ENCODE measurements at places on chromosomes 2 and 18.
A peak's percentile ranks its signal among the peaks of the same experiment; 100 is the strongest.

GRCh38 chr2:189505492-189505891 is 64.2 kb downstream of the WDR75 start:
- DNase-seq: no peak

DNA sequence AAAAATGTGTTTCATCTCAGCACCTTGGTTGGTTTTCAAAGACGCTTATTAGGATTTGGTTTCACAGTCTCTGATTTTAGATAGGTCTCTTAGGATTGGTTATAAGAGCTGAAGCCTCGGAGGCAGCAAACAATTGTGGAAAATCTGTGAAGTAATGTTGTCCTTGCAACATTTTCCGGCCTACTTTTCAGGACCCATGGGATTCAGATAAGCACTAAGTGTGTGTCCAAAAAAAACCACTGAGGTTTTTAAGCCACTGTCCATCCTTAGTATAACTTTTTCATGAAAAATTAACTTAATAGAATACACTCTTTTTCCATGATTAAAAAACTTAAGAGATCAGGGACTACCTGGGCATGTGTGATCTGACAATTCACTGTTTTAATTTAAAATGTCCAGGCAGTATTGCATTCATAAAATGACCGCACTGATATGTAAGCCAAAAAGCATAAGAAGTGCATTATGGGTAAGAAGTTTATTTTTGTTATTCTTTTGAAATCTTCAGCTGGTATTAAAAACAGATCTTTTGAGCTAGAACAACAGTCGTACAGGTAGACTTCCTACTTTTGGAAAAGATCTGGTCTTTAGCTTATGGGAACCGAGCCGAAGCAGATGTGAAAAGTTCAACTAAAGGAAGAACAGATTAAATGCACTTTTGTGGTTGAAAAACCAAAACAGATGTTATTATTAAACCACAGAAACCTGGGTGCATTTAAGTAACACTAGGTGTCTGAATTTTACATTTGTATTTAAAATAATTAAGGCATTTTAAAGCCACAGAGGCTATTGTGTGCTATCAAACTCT is 479.4 kb upstream of the ZEB2 start:
- peak; percentile 42 for DNase-seq

GRCh38 chr2:177484180-177484795 is 91.7 kb downstream of the AGPS start:
- no peak for DNase-seq

GRCh38 chr2:239928391-239929350 is 96.5 kb downstream of the NDUFA10 start:
- no peak for DNase-seq

DNA sequence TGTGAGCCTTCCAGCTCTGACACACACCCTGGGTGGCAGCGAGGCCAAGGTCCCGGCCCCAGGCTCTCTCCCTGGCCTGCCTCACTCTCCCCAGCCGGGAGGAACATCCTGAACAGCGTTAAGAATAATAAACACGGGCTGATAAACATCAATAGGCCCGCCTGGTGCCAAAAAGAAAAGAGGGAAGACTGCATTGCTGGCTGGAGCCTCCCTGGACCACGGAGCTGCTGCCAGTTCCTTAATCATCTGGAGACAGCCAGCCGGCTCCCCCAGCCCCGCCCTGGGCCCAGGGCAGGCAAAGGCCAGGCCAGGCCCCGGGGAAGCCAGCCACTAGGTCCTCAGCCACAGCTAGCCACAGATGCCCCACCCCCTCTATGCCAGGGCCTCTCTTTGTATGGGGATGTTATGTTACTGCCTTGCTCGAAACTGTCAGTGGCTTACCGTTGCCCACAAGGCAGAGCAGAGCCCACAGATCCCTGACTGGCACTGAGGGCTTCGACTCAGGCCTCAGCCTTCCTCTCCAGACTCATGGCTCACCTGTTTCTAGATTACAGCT is 293.7 kb downstream of the DYSF start:
- DNase-seq: no peak

DNA sequence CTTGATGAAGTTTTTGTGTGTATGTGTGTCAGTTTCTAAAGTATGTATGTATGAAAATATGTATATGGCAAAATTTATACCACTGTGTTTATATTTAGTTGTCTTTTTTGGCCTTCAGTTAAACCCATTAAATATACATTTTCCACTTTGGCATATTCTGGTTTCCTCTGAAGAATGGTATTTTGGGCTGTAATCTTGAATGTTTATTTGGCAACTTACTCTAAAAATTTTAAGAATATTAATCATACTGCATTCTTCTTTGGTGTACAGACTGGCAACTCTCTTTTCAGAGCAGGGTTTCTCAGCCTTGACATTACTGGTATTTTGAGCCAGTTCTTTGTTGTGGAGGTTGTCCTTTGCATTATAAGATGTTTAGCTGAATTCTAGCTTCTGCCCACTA is 27.9 kb upstream of the CCBE1 start:
- DNase-seq: no peak

- DNase-seq: no peak
Measured at GRCh38 chr2:229821316-229821715, 100.5 kb downstream of the TRIP12 start.

DNA sequence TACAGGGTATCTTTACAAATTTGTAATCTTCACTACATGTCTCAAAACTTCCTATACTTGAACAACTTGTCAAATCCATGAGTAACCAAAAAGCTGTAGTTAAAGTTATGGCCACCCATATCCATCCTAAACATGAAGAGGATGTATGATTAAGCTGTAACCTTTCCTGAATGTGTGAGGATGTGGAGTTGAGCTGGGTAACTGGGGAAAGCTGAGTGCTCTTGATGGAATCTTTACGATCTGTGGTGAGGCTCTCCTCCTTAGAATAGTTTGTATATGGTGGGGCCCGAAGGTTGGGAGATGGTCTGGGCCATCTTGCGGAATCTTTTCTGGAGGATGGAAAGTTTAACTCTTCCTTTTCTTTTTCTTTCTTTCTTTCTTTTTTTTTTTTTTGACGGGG is 29.4 kb downstream of the DPP4 start:
- DNase-seq: no peak

- DNase-seq: peak; percentile 35
Measured at GRCh38 chr2:215796140-215796855, 217.1 kb downstream of the MREG start.

DNA sequence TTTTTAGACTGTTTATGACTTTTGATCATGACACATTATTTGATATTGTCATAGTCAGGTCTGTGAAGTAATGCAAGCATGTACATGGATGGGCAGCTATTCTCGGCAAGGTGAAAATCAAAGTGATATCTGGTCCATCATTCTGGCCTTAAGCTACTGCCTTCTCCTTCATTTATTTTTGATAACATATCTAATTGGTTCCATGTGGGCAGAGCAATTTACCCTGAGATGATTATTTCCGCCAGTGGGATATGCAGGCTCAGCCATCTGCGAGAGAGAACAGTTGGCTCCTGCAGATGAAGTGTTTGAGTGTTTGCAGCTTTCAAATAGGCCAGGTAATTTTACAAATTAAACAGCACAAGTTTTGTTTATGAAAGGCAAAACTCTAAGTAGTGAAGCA is 116.4 kb downstream of the LYPD6 start:
- no peak for DNase-seq

DNA sequence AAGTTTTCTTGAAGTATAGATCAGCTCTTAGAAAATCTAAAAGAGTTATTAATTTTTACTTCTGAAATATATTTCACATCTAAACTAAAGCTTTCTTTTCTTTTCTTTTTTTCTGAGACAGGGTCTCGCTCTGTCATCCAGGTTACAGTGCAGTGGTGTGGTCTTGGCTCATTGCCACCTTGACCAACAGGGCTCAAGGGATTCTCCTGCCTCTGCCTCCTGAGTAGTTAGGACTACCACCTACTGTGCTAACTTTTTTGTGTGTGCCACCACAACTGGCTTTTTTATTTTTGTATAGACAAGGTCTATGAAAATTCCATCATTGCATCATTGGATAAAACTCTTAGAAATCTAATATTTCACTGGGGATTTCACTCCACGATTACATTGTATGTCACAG is 10.0 kb upstream of the ALPG start:
- DNase-seq: no peak

DNA sequence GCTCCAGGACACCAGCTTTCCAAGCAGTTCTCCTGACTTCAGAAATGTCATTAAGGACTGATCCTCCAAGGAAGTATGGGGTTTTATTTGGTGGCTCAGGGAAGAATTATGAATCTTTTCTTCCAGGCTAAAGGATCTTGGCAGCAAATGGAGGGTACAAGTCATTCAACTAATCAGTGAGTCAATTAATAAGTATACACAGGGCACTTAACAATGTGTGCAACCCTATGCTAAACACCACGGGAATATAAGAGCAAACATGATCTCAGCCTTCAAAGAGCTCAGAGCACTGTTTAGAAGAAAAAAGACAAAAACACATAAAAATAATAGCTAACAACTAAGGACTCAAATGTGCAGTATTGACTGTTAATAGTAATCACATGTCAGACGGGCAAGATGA is 234.5 kb downstream of the SETBP1 start:
- DNase-seq: no peak

- no peak for DNase-seq
Measured at GRCh38 chr18:36568487-36568886, 260.3 kb downstream of the TPGS2 start.

- no peak for DNase-seq
Measured at GRCh38 chr18:3442919-3443318, 7.1 kb upstream of the TGIF1 start.

DNA sequence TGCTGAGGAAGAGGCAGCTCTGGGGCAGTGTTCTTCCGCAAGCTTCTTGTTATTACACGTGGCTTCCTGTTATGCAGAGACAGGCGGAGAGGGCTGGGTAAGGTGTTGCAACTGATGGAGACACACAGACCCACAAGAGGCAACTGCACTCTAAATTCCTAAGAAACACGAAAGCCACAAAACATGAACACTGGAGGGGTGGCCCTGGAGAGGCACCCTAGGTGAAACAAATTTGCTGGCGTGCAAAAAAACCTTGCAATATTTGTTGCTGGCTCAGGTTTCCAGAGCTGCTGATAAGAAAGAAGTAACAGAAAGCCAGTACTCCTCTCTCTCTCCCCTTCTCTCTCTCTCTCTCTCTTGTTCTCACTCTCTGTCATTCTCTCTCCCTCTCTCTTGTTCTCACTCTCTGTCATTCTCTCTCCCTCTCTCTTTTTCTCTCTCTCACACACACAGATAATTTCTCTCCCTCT is 31.8 kb downstream of the ARHGAP25 start:
- DNase-seq: peak; percentile 17

- no peak for DNase-seq
Measured at GRCh38 chr18:57299931-57300330, 52.4 kb upstream of the ST8SIA3 start.

DNA sequence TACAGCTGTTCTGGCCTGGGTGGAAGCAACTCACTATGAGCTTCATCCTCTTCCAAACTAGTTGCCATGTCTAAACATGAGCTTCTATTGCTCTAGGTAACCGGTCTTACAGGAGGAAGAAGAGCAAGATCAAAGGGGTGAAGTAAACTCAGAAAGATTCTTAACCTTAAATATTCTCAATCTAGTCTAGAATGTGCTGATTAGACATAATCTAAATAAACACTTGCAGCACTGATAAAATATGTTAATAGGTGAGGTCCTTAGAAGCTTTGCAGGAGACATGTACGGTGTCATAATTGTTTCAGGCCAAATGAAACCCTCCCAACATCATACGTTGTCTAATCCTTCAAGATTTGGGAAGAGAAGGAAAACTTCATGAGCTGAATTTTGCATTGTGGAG is 431.6 kb upstream of the FSHR start:
- DNase-seq: no peak

- no peak for DNase-seq
Measured at GRCh38 chr2:1674276-1674675, 70.0 kb downstream of the PXDN start.

GRCh38 chr2:197876524-197876923 is 72.1 kb downstream of the PLCL1 start:
- no peak for DNase-seq

DNA sequence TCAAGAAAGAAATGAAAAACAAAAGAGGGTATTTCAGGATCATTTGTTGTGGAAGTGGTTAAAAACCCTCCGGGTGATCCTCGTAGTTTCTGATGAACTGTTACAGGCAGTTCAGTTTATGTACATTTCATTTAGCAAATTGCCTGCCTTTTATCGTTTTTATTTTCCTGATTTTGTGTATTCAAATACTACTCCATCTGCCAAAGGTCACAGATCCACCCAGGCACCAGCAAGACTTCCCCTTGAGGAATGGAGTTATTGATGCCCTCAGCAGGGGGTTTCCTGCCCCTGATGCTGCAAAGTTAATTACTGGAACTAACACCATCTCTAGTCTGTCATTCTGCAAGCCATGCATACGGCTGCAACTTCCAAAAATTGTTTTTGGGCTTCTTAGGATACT is 641.9 kb downstream of the SLC4A3 start:
- no peak for DNase-seq

DNA sequence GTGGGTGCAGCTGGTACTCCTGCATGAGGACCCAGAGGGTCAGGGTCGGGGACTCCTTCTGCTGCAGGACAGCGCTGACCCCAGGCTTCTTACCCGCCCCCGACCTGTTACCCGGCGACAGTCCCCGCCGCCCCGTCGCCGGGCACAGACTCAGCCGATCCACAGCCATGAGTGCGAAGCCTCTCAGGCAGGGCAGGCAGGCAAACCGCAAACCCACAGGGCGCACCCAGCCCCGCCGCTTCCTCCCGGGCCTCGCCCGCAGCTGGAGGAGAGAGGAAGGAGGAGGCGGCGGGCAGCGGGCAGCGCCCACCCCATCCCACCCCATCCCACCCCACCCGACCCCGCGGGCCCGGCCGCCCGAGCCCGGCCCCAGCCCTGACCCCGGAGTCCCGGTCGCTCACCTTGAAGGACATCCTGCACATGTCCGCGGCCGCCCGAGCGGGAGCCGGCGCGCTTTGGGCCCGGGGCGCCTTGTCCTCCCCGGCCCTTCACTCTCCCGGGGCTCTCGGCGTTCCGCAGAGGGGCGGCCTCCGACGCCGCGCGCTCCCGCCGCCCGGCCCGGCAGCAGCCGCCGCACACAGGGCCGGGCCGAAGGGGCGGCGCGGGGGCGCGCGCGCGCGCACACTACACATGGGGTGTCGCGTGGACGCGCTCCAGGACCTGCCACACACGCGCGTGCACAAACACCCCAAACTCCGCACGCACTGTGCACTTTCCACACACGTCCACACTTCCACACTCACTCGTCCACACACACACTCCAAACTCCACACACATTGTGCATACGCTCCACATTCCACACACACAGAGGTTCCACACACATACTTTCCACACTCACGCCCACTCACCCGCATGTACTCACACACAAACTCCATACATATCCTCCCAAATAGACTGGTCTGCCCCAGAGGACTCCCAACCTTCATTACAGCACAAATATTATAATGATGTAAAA is at the start of gene ANKRD29:
TSS of gene ANKRD29 (minus strand) at position 603 of the 955 bp plus-strand sequence. CDS start at position 422, 181 bp downstream.
- DNase-seq: peak; percentile 35

DNA sequence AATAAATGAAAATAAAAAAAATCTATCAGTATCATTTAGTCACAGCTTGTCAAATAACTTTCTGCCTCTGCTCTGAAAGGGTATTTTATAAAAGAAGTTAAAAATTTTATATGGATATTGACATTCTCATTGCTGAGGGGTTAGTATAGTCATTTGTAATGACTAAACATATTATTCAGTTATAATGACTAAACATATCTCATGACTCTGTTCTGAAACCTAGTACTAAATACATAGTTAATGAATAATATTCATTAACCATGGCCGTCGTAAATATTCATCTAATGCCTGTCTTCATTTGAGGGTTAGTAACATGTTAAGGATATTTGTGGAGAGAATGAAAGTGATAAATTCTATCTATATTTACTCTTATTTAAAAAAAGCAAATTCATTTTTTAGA is 69.1 kb upstream of the MAP4K3 start:
- no peak for DNase-seq

GRCh38 chr2:105849431-105850179 is 104.9 kb downstream of the NCK2 start:
- no peak for DNase-seq

GRCh38 chr2:133506996-133507395 is 61.3 kb downstream of the NCKAP5 start:
- DNase-seq: no peak

Data from tongue (tissue), 3 donors.